Aorta (tissue), 5 donors: ENCODE measurements at places on chromosomes 7 and 10. TPM values are rescaled to one million over a fixed set of nuclear protein-coding genes. Genes with fewer than 3 reads are reported as not detected.

DYNC1I1 gene
- 13.3 TPM for total RNA-seq

AMPH gene
- total RNA-seq, result 8.8 TPM

PTPRN2 gene
- total RNA-seq, result 3.3 TPM

CTNNA3 gene
- total RNA-seq, result 8.8 TPM

AS3MT gene
- 1.2 TPM for total RNA-seq

UNCX gene
- not detected for total RNA-seq

FOXK1 gene
- 41.4 TPM for total RNA-seq

ELN gene
- 836 TPM for total RNA-seq

PNLIPRP1 gene
- 1.4 TPM for total RNA-seq

UTF1 gene
- not detected for total RNA-seq

MEIG1 gene
- total RNA-seq, result not detected

- H3K4me1 ChIP-seq, result peaks cover 4% of the 10 kb centered on the region
- no peaks in the 10 kb centered on the region for H3K27me3 ChIP-seq
- H3K4me3 ChIP-seq, result no peak overlapping the region
- no peak for DNase-seq
- H3K36me3 ChIP-seq, result no peaks in the 10 kb centered on the region
These were observed 14.7 kb downstream of the BTBD16 start for GRCh38 chr10:122285506-122286444.

- no peaks in the 10 kb centered on the region for H3K4me1 ChIP-seq
- H3K27ac ChIP-seq, result no peak overlapping the region
- no peak for DNase-seq
- H3K36me3 ChIP-seq, result no peaks in the 10 kb centered on the region
- H3K27me3 ChIP-seq, result no peaks in the 10 kb centered on the region
- no peak overlapping the region for H3K4me3 ChIP-seq
These were observed 53.2 kb downstream of the ICA1 start for GRCh38 chr7:8208816-8209215.

GRCh38 chr10:119030421-119031250 lies 1.1 kb downstream of the NANOS1 start:
- peak overlapping the region; percentile 57 for H3K4me3 ChIP-seq
- no peaks in the 10 kb centered on the region for H3K27me3 ChIP-seq
- H3K36me3 ChIP-seq, result peaks cover 3% of the 10 kb centered on the region

GRCh38 chr10:98045785-98046389 lies 15.5 kb upstream of the CRTAC1 start:
- H3K4me3 ChIP-seq, result no peak overlapping the region
- DNase-seq, result peak; percentile 79
- no peaks in the 10 kb centered on the region for H3K36me3 ChIP-seq

DNA sequence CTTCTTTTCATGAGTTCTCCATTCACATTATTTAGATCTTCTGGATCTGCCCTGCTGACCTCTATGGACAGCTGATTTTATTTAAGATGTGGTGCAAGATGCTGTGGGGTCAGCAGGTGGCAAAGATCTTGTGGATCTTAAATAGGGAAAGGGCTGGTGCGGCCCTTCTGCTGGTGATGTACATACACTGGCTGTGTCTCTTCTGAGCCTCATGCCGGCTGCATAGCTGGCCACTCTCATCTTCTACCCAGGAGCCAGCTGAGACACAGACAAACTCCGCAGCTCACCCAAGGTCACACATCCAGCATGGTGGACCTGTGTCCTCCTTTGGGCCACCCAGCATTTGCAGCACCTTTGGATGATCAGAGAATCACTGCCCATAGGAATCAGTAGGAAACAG lies 9.7 kb downstream of the RBP3 start:
- peak; percentile 24 for DNase-seq
- H3K4me3 ChIP-seq, result no peak overlapping the region
- H3K36me3 ChIP-seq, result no peaks in the 10 kb centered on the region
- H3K4me1 ChIP-seq, result no peaks in the 10 kb centered on the region
- no peaks in the 10 kb centered on the region for H3K27me3 ChIP-seq

DNA sequence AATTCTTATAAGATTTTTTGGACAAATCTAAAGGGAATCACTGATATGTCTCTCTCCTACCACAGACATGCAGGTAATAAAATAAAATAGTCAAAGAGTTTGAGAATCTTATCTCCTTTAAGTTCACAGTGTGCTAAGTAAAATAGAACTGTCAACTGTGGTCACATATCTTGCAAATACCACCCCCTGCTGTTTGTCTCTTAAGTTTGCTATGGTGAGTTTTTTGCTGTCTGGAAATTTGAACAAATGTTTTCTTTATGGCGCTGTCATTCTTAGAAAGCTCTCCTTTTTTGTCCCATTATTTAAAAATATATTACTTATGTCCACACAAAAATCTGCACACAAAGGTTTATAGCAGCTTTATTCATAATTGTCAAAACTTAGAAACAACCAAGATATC lies 19.6 kb downstream of the GIMAP5 start:
- DNase-seq, result no peak
- no peak overlapping the region for H3K4me3 ChIP-seq
- no peaks in the 10 kb centered on the region for H3K36me3 ChIP-seq
- no peaks in the 10 kb centered on the region for H3K27me3 ChIP-seq
- no peak overlapping the region for H3K27ac ChIP-seq
- no peaks in the 10 kb centered on the region for H3K4me1 ChIP-seq

DNA sequence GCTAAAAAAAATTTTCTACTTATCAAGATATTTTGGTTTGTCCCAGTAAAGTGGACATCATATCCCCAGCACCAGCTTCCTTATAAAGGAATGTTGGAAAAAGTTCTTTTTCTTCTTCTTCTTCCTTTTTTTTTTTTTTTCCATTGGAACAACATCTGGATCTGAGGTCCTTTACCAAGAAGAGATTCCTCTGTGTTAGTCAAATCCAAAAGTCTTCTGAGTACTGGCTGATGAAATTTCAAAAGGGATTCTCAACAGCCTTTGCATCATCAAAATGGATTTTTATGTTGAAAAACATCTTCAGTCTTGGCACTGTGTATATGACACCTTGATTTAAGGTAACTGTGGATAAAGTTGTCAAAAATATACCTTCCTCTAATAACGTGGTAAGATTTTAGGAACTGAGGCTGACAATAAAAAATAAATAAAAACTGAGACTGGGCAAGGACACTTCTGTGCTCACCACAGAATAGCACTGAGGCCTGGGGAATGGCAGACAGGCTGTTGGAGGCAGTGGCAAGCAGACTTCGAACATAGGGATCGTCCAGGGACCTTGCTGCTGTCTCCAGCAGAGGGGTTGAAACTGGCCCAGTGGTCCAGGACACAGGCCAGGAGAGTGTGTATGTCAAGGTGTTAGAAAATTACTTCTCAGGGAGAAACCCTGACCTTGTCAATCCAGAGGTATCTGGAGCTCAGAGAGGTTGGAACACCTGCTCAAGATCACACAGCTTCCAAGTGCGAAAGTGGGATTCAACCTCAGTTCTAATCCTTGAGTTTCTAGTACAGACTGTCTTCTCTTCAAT lies 130.4 kb downstream of the PTPN20 start:
- no peak overlapping the region for H3K27ac ChIP-seq
- no peak overlapping the region for H3K4me3 ChIP-seq
- H3K27me3 ChIP-seq, result no peaks in the 10 kb centered on the region
- peak; percentile 33 for DNase-seq

- DNase-seq, result no peak
- no peaks in the 10 kb centered on the region for H3K36me3 ChIP-seq
- H3K27ac ChIP-seq, result no peak overlapping the region
- H3K4me3 ChIP-seq, result no peak overlapping the region
- no peaks in the 10 kb centered on the region for H3K4me1 ChIP-seq
- H3K27me3 ChIP-seq, result no peaks in the 10 kb centered on the region
These were observed 8.6 kb upstream of the TMEM229A start for GRCh38 chr7:124041439-124041838.

- DNase-seq, result no peak
- H3K4me1 ChIP-seq, result no peaks in the 10 kb centered on the region
- H3K4me3 ChIP-seq, result no peak overlapping the region
- no peaks in the 10 kb centered on the region for H3K36me3 ChIP-seq
- H3K27ac ChIP-seq, result no peak overlapping the region
These were observed 24.2 kb upstream of the MGMT start for GRCh38 chr10:129442866-129443265.

GRCh38 chr7:103551016-103551415 lies 105.0 kb upstream of the SLC26A5 start:
- no peaks in the 10 kb centered on the region for H3K36me3 ChIP-seq
- no peak overlapping the region for H3K4me3 ChIP-seq
- no peaks in the 10 kb centered on the region for H3K4me1 ChIP-seq
- no peaks in the 10 kb centered on the region for H3K27me3 ChIP-seq
- no peak for DNase-seq
- H3K27ac ChIP-seq, result no peak overlapping the region

DNA sequence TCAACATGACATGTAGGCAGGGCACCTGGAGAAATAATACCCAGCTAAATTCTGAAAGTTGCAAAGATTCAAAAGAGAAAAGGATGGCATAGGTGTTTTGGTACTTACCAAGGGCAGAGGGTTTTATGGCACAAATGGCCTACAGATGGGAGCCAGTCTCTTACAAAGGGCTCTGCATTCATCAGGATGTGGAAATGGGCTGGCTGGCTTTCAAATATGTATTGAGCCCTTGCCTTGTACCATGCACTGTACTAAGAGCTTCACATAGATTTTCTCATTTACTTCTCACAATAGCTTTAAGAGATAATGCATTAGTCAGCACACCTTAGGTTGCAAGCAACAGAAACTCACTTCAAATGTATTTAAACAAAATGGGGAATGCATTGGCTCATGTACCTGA lies 327.1 kb downstream of the BICC1 start:
- no peaks in the 10 kb centered on the region for H3K4me1 ChIP-seq
- DNase-seq, result no peak
- H3K36me3 ChIP-seq, result no peaks in the 10 kb centered on the region
- no peak overlapping the region for H3K4me3 ChIP-seq

GRCh38 chr10:93672022-93672678 lies 30.2 kb downstream of the FRA10AC1 start:
- no peaks in the 10 kb centered on the region for H3K27me3 ChIP-seq
- peaks cover 8% of the 10 kb centered on the region for H3K36me3 ChIP-seq
- H3K4me3 ChIP-seq, result no peak overlapping the region
- no peak for DNase-seq

DNA sequence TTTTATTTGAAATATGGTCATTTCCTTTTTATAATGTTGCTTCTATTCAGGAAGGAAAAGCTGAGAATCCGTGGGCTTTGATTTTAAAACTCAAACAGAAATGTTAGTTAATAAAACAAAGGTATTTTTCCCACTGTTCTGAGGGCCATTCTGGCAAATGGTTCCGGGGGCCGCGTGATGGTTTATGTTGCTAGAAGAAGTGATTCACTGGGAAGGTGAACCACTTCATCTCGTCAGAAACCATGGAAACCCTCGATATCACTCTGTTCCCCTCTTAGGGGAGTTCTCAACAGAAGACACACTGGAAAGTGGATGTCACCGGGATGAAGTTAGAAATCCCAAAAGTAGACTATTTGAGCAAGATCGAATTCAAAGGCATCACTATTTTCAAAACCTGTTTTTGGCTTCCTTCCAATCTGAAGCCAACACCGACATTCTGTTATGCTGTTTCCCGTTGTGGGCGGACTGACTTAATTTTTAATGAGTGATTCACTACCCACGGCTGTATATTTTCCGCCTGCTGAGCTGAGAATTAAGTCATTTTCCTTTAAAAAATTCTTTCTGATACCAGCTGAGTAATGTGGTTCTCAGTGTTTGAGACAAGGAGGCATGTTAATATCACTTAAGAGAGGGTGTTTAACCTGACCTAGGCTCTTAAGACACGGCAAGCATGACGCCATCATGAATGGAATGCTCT lies 84.1 kb downstream of the PTPRE start:
- H3K27ac ChIP-seq, result no peak overlapping the region
- no peaks in the 10 kb centered on the region for H3K27me3 ChIP-seq
- no peaks in the 10 kb centered on the region for H3K4me1 ChIP-seq
- H3K4me3 ChIP-seq, result no peak overlapping the region
- H3K36me3 ChIP-seq, result no peaks in the 10 kb centered on the region

DNA sequence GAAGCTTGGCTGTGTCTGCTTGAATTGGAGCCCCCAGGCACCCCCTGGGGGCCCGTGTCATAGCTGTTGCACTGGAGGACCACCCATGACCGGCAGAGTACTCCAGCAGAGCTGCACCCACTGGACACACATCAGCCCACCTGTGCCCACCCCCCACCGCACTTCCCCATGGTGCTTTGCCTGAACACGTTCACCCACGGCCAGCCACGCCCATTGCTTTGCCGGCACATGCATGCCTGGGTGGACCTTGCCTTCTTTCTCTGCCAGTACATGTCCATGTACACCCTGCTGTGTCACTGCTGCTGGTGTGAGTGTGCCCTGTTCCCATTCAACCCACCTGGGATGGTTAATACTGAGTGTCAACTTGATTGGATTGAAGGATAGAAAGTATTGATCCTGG lies 88.7 kb downstream of the SAMD9 start:
- no peak overlapping the region for H3K27ac ChIP-seq
- H3K4me3 ChIP-seq, result no peak overlapping the region
- H3K36me3 ChIP-seq, result no peaks in the 10 kb centered on the region
- no peak for DNase-seq
- no peaks in the 10 kb centered on the region for H3K4me1 ChIP-seq

- H3K4me1 ChIP-seq, result no peaks in the 10 kb centered on the region
- no peaks in the 10 kb centered on the region for H3K27me3 ChIP-seq
- no peak for DNase-seq
- H3K36me3 ChIP-seq, result no peaks in the 10 kb centered on the region
These were observed 536.0 kb upstream of the STEAP1 start for GRCh38 chr7:89618274-89618673.

DNA sequence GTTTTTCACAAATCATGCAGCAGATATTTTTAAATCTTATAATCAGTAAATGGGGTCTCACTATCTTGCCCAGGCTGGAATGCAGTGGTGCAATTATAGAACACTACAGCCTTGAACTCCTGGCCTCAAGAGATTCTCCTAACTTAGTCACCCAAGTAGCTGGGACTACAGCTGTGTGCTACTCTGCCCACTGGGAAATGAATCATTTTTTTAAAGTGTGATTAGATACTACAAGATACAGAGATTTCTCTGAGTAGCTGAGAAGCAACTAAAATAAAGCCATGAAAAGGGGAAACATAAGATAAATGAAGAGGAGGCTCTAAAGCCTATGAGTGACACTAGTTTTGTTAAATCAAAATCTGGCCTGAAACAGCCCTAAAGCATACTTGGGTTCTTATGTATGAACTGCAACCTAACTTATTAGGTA lies 119.7 kb downstream of the JMJD1C start:
- H3K4me3 ChIP-seq, result no peak overlapping the region
- no peak overlapping the region for H3K27ac ChIP-seq
- H3K4me1 ChIP-seq, result no peaks in the 10 kb centered on the region
- no peaks in the 10 kb centered on the region for H3K27me3 ChIP-seq
- H3K36me3 ChIP-seq, result no peaks in the 10 kb centered on the region
- DNase-seq, result no peak

GRCh38 chr7:70355198-70356020 lies 757.1 kb downstream of the AUTS2 start:
- no peak for DNase-seq
- H3K4me3 ChIP-seq, result no peak overlapping the region
- H3K27me3 ChIP-seq, result peaks cover 2% of the 10 kb centered on the region
- H3K4me1 ChIP-seq, result no peaks in the 10 kb centered on the region

DNA sequence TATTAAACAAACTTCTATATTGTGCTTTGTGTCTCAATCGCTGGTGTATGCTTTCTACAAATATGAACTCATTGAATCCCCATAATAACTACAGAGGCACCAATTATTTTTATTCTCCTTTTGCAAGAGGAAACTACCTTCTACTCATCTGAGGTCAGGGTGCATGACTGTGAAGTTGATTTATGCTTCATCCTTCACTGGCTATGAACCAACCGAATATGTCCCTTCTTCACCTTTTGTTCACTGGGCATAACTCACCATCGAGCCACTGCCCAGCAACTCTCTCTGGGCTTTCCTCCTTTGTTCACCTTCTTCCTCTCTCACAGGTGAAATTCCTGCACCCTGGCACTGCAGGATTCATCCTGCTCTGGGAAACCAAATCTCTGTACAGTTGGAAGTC lies 61.3 kb upstream of the PFKP start:
- no peak for DNase-seq
- H3K27ac ChIP-seq, result no peak overlapping the region
- no peaks in the 10 kb centered on the region for H3K36me3 ChIP-seq
